ENCODE measurements at places on chromosomes 16 and 17.

GRCh38 chr16:69195369-69196029 lies 8.5 kb downstream of the SNTB2 start:
- DNase-seq = no peak

- no peak for DNase-seq
These were observed 103.9 kb downstream of the CNTNAP4 start for GRCh38 chr16:76381096-76381495.

- DNase-seq = no peak
These were observed 365.2 kb upstream of the MAF start for GRCh38 chr16:79965718-79966117.

- no peak for DNase-seq
These were observed 403.4 kb downstream of the GRIN2A start for GRCh38 chr16:9778849-9779248.

GRCh38 chr16:57061084-57061905 lies 31.1 kb upstream of the CPNE2 start:
- no peak for DNase-seq

- peak; percentile 19 for DNase-seq
These were observed 156.4 kb downstream of the CMIP start for GRCh38 chr16:81601008-81601428.

DNA sequence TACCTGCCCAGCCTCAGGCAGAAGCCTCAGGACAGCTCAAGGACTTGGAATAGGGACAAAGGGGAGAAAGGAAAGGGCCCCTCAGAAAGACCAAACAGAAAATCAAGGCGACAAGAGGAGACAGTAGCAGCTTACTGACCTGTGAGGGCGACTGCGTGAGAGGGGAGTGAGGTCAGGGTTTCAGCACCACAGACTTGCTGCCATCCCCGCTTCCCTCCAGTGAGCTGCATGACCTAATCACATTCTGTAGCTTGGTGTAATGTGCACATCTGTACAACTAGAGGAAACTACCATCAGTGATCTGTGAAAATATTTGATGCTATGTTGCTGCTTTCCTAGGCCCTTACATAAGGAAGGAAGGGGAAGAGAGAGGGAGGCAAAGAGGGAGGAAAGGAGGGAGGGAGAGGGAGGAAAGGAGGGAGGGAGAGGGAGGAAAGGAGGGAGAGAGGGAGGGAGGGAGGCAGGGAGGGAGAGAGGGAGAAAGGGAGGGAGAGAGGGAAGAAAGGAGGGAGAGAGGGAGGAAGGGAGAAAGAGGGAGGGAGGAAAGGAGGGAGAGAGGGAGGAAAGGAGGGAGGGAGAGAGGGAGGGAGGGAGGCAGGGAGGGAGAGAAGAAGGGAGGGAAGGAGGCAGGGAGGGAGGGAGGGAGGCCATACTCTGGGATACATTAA lies 404.9 kb upstream of the CDH5 start:
- DNase-seq = no peak
